Stimulated activated CD8-positive, alpha-beta memory T cell treated with anti-CD3 and anti-CD28 coated beads, Interleukin-15, amount 100 ng/mL, for 1 hour (primary cell): ENCODE measurements at places on chromosomes 1 and 21.

DNA sequence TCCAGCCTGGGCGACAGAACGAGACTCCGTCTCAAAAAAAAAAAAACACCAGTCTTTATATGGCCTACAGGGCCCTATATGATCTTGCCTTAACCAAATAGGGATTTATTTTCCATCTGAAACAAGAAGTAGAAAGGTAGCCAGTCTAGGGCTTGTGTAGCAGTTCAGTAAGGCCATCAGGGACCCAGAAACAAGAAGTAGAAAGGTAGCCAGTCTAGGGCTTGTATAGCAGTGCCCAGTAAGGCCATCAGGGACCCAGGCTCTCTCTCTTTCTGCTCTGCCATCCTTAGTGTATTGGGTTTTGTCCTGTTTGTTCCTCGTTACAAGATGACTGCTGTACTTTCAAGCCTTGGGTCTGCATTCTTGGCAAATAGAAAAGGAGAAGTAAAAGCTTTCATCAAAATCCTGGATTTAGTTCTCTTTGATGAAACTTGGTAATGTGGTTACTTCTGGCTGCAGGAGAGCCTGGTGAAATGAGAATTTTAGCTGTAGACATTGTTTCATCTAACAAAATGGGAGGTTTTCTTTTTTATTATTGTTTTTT is 46.1 kb downstream of the PKN2 start:
- no peak for DNase-seq

GRCh38 chr1:244066954-244067716 is 16.1 kb downstream of the ZBTB18 start:
- no peak for DNase-seq

GRCh38 chr1:44803312-44804095 is 3.3 kb downstream of the PLK3 start:
- DNase-seq = no peak

GRCh38 chr1:17671314-17671705 is 83.8 kb upstream of the ACTL8 start:
- DNase-seq = no peak

- DNase-seq = no peak
Measured at GRCh38 chr1:20290624-20291597, at the start of gene VWA5B1. VWA5B1 (plus strand) TSS chr1:20290875; CDS start chr1:20310602, 19,727 bp downstream.

- no peak for DNase-seq
Measured at GRCh38 chr1:205002705-205003104, 40.3 kb upstream of the CNTN2 start.

GRCh38 chr1:3910857-3911845 is 11.1 kb upstream of the C1orf174 start:
- peak; percentile 57 for DNase-seq

GRCh38 chr1:168032029-168032428 is 95.2 kb upstream of the MPC2 start:
- DNase-seq = no peak

- no peak for DNase-seq
Measured at GRCh38 chr1:19797827-19798226, 1.9 kb downstream of the TMCO4 start.

- no peak for DNase-seq
Measured at GRCh38 chr1:209675565-209676154, 448 bp downstream of the G0S2 start.

DNA sequence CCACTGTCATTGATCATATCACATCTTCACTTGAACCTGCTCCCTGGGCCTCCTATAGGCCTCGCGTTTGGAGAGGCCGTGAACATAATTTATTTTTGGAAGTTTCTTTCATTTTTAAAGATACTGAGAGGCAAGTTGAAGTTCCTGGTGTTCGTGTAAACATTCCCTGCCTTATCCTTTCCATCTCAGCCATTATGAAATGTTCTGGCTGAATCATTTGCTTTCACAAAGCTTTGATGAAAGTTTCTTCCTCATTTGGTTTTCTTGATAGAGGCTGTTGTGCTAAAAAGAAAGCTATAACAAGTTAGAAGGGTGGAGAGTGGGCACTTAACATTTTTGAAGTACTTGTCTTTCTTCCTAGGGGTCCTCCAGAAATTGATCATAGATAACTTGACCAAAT is 15.5 kb downstream of the CAMTA1 start:
- no peak for DNase-seq

DNA sequence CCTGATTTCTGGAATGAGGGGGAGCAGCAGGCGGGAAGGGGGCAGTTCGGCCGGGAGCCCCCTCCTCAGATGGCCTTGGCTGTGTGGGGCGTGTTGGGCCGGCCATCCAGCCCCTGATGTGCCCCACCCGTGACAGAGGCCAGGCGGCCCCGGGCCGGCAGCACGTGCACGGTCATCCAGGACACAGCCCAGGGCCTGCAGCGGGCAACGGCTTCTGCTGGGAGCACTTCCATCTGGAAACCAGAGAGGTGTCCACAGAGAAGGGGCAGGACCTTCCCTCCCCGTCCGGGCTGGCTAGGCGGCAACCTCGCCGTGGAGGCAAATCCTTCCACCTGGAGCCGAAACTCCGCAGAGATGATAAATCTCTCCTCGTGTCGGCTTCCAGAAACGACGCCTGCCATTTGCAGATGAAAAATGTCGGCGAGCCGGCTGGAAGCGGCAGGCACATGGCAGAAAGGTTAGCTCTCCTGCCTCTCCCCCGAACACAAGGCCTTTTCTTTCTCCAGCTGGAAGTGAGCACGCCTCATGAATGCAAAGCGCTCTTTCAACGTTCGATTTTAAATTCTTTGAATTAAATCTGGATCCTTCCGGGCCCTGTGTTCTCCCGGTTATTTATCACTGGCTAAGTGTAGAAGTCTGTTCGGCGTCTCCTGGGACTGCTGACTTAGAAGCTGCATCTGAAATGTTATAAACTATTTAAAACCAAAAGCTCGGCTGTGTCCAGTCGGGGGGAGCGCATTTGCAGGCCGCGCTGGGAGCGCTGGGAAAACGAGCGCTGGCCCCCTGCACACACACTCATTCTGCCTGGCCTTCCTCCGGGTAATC is 9.4 kb upstream of the ACTRT2 start:
- DNase-seq = no peak

DNA sequence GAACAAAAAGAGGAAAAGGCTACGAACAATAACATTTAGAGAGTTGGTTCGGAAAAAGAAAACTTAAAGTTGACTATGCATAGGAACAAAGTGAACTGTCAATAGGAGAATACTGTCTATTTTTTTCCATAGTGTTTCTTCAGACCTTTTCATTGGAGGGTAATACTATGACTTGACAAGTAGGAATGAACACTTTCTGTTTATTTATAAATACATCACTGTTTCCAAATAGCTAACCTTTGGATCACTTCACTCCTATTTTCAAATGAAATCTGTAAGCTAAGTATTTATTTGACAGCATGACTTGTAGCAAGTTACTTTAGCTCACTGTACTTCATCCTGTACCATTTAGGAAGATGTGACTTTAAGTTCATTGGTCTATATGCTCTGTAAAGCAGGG is 221.3 kb downstream of the COL24A1 start:
- DNase-seq = no peak
